ENCODE measurements at places on chromosomes 16 and 17.

- no peak for DNase-seq
Observed at GRCh38 chr17:47820033-47820789, 1.4 kb downstream of the OSBPL7 start.

DNA sequence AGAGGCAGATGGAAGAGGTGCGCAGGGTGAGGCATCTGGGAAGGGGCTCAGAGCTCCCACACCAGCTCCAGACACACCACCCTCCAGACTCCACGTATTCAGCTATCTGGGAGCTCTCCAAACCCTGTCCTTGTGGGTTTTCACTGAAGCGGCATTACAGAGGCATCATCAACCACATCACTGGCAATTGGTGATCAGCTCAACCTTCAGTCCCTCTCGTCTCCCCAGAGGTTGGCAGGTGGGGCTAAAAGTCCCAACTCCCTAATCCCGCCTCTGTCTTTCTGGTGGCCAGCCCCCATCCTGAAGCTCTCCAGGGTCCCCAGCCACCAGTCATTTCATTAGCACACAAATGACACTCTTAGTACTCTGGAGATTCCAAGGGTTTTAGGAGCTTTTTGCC, 123.9 kb downstream of the KCNJ12 start:
- DNase-seq: no peak

DNA sequence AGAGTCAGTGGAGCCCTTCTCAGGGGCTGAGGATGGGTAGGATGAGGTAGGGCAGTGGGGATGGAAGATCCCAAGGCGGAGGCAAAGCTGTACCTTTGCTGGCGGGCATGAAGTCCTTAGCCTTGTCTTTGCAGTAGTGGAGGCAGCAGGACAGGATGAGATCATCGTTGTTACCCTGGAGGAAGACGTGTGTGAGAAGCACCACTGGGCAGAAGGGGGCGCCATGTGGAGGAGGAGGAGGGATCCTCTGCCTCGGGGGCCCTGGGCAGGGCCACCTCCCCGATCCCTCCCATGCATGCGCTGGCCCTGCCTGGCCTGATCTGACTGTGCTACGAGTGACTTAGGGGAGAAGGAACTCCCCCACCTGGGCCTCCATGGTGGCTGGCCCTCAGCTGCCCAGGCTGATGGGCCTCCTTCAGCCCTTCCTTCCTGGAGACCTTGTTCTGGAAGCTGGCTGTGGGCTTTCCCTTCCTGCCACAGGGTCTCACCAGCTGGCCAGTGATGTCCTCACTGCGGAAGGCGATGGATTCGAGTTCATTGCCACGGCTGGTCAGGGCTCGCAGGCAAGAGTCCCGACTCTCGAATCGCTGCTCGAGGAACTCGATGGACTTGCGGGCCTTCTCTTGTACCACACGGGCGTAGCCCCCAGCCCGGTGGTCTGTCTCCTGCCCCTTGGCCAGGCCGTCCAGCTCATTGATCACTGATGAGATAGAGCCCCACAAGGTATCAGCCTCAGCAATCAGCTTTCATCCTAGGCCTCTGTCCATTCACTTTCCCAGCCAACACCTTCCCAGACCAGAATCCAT, 10.3 kb downstream of the HIC1 start:
- DNase-seq: no peak

GRCh38 chr17:18300725-18301480, 13.9 kb downstream of the TOP3A start:
- no peak for DNase-seq

DNA sequence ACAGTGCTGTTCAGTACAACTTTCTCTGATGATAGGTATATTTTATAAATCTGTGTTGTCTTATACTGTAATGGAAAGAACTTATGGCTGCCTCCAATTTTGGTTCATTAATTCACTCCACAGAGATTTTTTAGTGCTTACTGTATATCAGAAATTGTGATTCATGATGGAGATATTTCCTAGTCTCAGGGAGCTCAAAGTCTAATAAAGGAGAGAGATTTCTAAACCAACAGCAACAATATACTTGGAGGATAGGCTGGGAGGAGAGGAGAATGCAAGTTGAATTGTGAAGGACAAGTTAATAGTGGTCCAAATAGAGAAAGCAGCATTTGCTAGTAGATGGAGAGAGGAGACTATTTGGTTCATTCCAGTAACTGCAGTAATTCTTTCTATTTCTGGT, 63.5 kb downstream of the TANC2 start:
- no peak for DNase-seq
